ENCODE measurements at places on chromosomes 2 and 18. TPM values are rescaled to one million over a fixed set of nuclear protein-coding genes. Genes with fewer than 3 reads are reported as not detected.

Gene SLC9A4
- total RNA-seq, result not detected

DNA sequence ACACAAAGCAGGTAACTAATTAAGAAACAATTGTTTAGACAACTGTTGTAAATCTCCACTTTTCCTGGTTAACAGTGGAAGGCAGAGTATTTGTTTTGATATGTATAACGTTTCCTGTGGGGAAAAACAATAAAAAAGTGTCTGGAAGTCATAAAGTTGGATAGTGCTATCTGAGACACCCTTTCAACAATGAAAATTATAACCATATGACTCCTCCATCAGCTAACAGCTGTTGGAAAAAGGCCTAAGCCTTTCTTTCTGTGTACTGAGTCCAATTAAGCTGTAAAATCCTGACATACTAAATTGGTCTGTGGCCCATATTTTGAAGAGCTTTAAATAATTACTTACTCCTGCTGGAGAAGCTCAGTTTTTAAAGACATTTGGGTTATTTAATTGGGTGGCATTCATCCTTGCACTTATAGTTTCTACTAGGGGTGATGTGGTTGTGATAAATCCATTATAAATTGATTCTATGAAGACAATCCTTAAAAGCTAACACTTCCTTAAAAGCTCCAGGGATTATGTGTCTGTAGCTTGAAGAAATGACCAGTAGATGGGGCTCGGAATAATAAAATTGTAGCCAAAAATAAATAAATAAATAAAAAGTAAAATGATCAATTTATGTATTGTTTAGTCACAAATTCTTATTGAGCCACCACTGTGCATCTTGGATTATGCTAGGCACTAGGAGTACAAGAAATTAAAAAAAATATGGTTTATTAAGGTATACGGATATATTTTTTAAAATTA is 698.1 kb upstream of the NXPH2 start:
- no peak overlapping the region for H3K27ac ChIP-seq
- no peak overlapping the region for H3K4me3 ChIP-seq
- no peaks in the 10 kb centered on the region for H3K27me3 ChIP-seq
- DNase-seq, result no peak

GRCh38 chr2:65392609-65393008 is 39.8 kb downstream of the SPRED2 start:
- H3K36me3 ChIP-seq, result no peaks in the 10 kb centered on the region
- no peak overlapping the region for H3K27ac ChIP-seq
- H3K27me3 ChIP-seq, result no peaks in the 10 kb centered on the region
- H3K4me3 ChIP-seq, result no peak overlapping the region
- H3K4me1 ChIP-seq, result peaks cover 10% of the 10 kb centered on the region

Gene HS6ST1
- 60.6 TPM for total RNA-seq

Gene DYNAP
- total RNA-seq, result not detected

All from gastrocnemius medialis (tissue), 4 donors.